ENCODE measurements at places on chromosomes 2 and 18. TPM values are rescaled to one million over a fixed set of nuclear protein-coding genes. Genes with fewer than 3 reads are reported as not detected.

The ALPP gene
- 5.3 TPM for total RNA-seq

The XIRP2 gene
- not detected for total RNA-seq

The ARHGAP25 gene
- total RNA-seq = 0.16 TPM

The ELAC1 gene
- 4.4 TPM for total RNA-seq

The BCL2 gene
- total RNA-seq = 0.53 TPM
